ENCODE measurements at places on chromosomes 12 and 14.

- no peak for DNase-seq
These were observed 72.4 kb upstream of the STAC3 start for GRCh38 chr12:57323416-57323815.

DNA sequence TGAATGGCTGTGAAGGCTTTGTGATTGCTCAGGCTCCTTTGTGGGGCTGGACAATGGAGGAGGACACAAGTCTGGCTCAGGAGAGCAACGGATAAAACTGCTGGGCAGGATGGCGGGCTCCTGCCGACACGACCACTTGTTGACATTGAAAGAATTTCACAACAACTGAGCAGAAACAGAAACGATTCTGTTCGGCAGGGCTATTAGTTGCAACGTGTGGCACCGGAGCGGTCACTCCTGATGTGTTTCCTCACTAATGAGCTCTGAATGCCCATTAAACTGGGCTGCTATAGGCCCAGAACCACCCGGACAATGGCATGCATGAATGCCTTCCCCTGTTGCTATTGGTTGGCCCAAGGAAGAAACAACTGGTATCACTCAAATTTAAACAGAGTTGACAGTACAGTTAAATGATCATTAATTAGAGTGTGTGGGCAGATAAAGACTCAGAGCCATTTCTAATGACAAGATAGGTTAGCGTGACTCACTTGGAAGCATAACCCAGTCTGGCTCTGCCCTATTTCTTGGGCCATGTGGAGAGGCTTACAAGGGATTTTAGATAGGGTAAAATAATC lies 142.9 kb downstream of the ASCL1 start:
- DNase-seq: no peak

GRCh38 chr12:6981152-6982052 lies 10.7 kb downstream of the EMG1 start:
- no peak for DNase-seq

GRCh38 chr12:73951956-73952703 lies 585.5 kb upstream of the ATXN7L3B start:
- no peak for DNase-seq

- no peak for DNase-seq
These were observed 8.3 kb upstream of the WSCD2 start for GRCh38 chr12:108120863-108121165.

DNA sequence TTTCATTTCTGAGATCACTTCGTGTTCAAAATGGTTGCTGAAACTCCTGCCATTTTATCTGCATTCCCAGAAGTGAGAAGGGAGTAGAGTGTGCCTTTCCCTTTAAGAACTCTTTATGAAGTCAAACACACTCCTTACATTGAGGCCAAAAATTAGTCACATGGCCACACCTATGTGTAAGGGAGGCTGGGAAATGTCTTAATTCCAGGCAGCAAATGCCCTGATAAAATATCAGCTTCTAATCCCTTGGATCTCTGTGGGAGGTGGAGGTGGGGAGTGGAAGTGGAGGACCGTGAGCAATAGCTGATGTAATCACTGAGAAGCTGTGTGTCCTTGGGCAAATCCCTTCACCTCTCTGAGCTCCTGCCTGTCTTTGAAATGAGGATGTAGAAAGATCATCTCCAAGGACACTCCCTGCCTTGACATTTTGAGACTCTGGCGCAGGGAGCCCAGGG lies 22.7 kb upstream of the ANKRD9 start:
- DNase-seq: no peak

Measured in effector CD4-positive, alpha-beta T cell (primary cell).